ENCODE measurements at places on chromosomes 3 and 15.
A peak's percentile ranks its signal among the peaks of the same experiment; 100 is the strongest.

DNA sequence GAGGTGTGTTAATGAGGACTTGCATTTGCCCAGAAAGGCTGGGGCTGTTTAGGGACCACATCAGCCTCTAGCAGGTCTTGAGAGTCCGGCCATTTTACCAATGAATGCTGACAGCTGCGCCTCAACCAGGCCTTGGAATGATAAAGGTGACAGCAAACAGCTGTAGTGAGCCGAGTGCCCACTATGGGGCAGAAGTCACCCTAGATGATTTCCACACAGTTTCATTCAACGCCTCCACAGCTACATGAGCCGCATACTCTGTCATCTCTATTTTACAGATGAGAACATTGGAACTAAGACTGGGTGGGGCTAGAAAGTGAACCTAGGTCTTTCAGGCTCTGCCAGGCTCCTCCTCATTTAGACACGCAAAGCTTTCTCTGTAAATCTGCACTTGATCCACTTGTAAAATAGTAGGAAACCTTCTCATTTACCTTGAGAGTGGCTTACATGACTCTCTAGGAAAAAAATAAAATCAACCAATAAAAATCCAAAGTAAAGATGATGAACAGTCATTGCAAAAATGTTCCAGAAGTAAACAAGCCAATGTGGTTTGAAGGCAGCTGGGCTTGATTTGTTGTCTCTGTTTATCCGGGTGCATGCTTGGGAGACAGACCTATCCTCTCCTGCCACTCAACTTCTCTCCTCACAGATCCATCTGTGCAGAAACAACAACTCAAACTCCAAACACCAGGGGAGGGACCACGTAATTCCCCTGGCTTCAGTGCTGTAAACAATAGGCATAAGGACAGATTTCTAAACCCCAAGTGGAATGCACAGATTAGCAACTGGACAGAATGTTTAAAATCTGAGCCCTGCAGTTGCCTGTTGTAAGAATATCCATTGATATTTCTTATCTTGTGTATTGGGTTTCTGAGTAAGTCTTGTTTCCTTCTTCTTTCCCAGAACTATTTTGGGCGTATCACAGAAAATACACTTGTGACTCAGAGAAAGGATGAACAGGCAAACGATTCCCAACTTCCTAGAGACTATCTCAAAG is 31.5 kb upstream of the LDHAL6B start:
- DNase-seq: peak; percentile 68

DNA sequence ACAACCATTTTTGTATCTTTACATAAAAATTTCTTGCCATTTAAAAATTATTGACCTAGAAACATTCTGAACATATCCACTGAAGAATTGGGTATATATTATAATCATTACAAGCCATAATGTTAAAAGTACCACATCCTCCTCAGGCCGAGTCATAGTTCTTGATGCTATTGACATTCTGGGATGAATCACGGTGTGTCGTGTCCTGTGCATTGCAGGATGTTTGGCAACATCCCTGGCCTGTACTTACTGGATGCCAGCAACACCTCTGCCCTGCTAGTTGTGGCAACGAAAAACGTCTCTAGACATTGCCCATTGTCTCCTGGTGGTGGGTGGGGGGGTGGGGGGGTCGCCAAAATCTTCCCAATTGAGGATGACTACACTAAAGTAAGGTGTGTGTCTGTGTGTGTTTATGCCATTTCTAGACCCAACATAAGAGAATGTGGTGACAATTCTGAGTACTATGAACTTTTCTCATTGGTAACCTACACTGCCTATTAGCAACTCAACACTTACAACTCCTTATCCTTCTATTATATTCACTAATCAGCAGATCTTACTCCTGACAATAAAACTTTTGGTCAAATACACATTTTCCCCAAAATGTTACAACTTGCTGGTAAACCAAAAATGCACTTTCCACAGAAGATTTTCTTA is 471.6 kb downstream of the FOXP1 start:
- DNase-seq: peak; percentile 78

- DNase-seq: peak; percentile 76
Measured at GRCh38 chr15:58947179-58947578, 13.7 kb upstream of the SLTM start.

- DNase-seq: no peak
Measured at GRCh38 chr3:49568965-49569364, 14.7 kb downstream of the BSN start.

DNA sequence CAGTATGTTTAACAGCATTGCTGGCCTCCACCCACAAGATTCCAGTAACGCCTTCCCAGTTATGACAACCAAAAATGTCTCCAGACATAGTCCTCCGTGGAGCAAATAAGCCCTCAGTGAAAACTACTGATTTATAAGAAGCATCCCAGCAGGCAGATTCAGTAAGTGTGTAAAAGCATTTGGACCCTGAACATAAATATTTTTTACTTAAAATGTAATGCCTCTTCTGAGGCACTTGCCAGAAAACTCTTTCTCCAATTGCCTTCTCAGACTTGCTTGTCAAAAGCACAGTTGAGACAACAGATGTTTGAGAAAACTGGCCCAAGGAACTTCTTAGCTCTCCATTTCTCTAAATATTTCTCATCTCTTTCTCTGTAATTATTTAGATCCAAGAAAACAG is 31.8 kb upstream of the DCLK3 start:
- no peak for DNase-seq

DNA sequence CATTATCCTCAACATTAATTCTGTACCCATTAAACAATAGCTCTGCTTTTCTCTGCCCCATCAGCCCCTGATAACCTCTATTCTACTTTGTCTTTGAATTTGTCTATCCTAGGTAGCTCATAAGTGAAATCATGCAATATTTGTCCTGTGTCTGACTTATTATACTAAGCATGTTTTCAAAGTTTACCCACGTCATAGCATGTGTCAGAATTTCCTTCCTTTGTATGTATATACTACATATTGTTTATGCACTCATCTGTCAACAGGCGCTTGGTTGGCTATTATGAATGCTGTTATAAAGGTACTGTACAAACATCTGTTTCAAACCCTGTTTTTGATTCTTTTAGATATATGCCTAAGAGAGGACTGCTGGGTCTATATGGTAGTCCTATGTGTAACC is 18.2 kb downstream of the CSNK1G1 start:
- no peak for DNase-seq

GRCh38 chr3:149657926-149658743 is at the start of gene WWTR1:
Gene WWTR1 (minus strand): TSS chr3:149658025. CDS start chr3:149657306, 719 bp downstream.
- peak; percentile 94 for DNase-seq

DNA sequence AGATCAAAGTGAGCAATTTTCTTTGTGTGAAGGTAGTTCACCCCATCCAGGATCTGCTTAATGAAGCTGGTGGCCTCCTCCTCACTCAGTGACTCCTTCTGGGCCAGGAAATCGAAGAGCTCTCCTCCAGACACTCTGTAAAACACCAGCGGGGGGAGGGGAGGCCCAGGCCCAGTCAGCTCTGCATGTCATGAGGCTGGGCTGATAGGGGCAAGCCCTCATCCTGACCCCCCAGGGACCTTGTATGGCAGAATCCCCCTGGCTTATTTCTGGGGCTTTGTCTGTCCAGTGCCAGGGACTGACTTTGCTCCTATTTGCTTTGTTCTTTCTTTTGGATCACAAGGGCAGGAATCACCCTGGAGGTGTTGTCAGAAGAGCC is 74.9 kb downstream of the DAPK2 start:
- no peak for DNase-seq

DNA sequence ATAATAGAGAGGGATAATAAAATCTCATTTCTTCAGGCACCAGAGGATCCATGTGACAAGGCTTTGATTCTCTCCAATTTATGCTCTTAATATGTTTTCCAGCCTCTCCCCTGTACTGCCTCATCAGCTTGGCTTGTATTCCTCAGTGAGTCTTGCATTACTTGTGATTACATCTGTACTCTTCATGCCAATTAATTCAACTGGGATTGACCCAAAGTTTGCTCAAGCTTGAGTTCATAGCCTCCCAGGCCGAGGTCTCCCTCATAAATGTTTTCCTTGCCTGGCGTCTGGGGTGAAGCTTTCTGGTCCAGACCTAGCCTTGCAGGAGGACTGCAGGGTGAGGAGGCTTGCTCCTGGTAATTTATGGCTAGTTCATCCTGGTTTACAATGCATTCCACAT is 146.9 kb downstream of the CHST2 start:
- no peak for DNase-seq

- no peak for DNase-seq
Measured at GRCh38 chr3:56688191-56688590, 5.1 kb upstream of the TASOR start.

- no peak for DNase-seq
Measured at GRCh38 chr3:115102046-115102445, 45.0 kb downstream of the ZBTB20 start.

GRCh38 chr3:126816986-126817777 is 113.1 kb downstream of the CHCHD6 start:
- DNase-seq: no peak

DNA sequence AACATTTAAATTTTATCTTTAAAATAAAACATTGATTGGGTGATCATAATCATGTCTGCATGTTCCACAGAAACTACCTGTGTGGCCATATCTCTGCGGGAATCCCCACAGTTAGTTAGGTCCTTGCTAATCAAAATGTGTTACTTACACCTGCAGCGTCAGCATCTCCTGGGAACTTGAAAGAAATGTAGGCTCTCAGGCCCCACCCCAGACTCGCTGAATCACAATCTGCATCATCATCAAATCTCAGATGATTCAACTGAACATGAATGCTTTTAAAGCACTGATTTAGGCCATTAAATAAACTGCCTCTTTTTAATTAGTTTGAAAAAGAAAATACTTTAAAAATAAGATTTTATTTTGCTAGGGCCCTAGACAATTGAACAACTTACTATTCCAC is 577.8 kb downstream of the PYDC2 start:
- peak; percentile 36 for DNase-seq

DNA sequence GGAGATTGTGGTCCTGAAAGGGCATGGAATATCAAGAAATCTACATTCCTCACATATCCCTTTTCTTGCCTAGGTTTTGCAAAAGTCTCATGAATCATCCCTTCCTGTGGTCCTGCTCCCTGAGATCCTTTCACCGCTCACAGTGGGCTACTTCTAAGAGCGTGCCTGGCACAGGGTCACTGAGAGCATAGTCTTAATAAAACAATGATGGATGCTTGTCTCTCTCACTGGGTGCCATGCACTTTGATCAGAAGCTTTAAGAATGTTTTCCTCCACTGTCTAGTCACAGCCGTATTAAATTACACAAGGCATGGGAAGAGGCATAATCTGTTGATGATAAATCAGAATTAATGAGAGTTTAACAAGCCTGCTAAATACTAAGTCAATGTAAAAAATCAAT is 269.7 kb upstream of the ATP10A start:
- no peak for DNase-seq

DNA sequence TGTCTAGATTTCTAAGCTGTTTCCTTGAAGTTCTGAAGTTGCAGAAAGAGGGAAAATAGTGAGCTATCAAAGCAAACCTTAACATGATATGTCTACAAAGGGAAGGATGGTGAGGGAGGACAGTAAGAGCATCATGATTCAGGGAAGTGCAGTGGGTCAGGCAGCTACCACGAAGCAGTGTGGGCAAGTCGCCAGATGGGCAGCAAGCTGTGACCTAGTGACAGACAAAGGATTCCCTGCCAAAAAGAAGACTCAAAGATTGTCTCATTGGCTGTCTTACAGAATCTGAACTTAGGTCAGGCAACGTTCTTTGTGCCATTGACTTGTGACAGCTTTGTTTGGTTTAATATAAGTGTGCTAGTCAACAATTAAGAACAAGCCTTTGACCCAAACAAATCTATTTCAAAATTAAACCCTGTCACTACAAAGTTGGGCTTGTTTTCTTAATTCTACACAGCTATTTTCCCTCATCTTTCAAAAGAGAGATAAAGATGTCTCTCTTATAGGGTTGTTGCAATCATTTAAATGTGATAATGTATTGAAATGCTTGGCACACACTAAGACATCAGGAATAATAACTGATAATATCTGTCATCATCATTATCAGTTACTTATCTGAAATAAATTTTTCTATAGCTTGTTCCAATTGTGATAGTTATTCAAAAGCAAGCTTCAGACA is 153.3 kb downstream of the ECT2 start:
- DNase-seq: no peak

- DNase-seq: no peak
Measured at GRCh38 chr3:122019493-122019892, 2.6 kb downstream of the ILDR1 start.

- DNase-seq: no peak
Measured at GRCh38 chr15:67783303-67783702, 42.0 kb upstream of the SKOR1 start.

DNA sequence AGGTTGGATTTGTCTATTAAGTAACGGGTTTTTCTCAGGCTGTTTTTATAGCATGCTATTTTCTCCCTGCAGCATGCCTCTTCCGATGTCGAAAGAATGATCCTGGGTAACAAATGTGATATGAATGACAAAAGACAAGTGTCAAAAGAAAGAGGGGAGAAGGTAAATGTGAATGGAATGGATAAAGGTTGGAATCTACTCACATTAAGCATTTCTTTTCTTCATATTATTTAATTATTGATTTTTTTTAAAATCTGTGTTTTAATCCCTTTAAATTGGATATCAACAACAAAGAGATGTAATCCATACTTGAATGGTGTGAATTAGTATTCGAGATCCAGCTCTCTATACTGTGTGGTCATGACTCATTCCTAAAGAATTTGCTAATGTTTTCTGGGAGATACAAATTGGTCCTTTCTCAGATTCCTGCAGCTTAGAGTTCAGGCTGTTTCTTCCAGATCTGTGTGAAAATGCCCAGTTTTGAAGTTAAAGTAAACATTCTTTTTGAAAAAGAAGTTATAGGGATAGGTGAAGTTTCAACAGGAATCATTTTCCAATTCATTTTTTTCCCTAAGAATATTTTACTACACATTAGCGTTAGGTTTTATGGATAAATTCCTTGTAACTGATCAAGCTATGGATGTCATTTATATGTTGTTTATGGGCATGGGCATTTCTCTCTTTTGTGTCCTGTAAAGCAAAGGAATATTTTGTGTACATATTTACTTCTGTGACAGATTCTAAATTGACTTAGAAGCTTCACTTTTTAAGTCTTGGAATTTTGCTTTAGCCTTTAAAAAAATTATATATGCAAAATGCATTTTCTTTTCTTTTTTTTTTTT is 20.8 kb upstream of the APH1B start:
- peak; percentile 83 for DNase-seq

DNA sequence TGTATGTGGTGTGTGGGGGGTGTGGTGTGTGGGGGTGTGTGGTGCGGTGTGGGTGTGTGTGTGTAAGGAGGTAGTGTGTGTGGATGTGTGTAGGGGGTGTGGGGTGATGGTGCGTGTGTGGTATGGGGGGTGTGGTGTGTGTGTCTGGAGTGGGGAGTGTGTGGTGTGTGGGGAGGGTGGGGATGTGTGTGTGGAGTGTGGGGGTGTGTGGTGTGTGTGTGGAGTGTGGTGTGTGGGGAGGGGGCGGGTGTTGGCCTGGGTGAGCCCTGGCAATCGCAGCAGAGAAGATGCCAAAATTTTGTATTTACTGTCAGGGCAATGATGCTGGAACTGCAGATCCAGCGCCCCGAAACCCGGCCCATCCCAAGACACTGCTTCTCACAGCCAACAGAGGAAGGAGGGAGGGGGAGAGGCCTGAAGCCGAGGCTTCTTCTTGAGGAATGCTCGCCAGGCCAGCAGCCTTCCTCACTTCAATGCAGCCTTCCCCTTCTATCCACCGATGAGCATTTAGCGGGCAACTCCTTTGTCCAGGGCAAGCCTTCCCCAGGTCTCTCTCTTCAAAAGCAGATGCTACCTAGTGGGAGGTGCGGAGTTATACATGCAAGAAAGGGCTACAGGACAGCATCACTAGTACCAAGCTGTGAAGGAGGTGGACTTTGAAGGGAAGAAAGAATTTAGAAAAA is 11.9 kb upstream of the SRP14 start:
- no peak for DNase-seq

- DNase-seq: peak; percentile 41
Measured at GRCh38 chr3:192830291-192831110, 87.2 kb downstream of the MB21D2 start.

Data from NCI-H226 (cell line).